Stimulated activated CD8-positive, alpha-beta memory T cell treated with anti-CD3 and anti-CD28 coated beads, Interleukin-2, amount 100 ng/mL, for 1 hour (primary cell): ENCODE measurements at places on chromosomes 11 and 22.

- no peak for DNase-seq
These were observed 148.2 kb downstream of the TBC1D22A start for GRCh38 chr22:46910624-46911023.

DNA sequence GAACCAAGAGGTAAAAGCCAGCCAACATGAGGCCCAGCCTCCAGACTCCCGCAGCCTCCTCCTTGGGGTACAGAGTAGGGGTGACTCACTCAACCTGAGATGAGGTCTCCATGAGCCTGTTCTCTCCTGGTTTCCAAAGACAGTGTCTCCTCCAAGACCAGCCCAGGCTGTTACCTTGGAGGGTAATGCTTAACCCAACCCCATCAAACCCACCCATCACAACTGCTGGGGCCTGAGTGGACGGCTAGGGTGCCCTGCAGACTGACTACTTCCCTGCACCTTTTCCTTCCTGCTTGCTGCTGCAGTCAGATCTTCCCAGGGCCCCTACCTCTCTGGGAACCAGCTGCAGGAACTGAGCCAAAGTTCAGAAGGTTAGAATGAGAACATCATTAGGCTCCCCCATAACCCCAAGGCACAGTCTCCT, 5.1 kb upstream of the NOL12 start:
- DNase-seq, result no peak

GRCh38 chr11:8019314-8020243, 32.4 kb downstream of the EIF3F start:
- DNase-seq, result no peak

DNA sequence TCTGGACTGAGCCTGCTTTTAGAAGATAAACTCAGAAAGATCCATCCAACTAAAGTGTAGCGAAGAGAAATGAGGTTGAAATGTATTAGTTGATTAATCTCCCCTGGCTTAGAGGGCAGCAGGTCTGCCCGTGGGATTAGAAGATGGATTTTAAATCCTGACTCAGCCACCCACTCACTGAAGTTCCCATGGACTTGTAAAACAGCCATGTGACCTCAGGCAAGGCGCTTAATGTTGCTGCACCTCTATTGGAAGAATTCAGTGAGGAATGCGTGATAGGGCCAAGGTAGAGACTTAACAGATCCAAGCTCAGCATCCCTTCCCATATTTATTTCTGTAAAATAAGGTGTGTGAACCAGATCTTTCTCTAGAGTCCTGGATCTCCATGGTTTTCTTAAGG, 45.1 kb upstream of the ELF5 start:
- no peak for DNase-seq

DNA sequence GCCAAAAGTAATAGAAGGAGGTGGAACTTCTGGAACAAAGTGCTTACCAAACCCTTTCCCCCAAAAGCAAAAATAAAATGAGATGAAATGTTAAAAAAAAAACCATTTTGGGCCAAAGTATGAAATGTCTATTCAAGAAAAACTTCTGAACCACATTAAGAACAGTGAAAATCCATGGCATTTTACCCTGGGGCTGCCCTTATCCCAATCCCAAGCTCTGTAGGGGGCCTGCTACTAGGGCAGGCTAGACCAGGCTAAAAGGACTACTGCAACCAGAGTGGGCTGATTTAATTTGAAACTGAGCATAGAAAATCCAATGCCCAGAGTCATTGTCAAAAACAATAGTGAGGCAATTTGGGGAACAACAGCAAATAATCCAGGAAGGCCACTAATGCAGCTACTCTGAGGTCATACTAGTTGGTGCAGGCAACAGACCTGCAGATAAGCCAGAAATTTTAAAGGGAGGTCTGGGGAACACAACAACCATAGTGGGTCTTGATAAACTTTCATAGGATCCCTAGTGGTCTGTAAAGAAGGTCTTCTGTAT, 99.4 kb downstream of the RELT start:
- DNase-seq, result no peak

- no peak for DNase-seq
These were observed 306.8 kb downstream of the MN1 start for GRCh38 chr22:27494785-27495184.

DNA sequence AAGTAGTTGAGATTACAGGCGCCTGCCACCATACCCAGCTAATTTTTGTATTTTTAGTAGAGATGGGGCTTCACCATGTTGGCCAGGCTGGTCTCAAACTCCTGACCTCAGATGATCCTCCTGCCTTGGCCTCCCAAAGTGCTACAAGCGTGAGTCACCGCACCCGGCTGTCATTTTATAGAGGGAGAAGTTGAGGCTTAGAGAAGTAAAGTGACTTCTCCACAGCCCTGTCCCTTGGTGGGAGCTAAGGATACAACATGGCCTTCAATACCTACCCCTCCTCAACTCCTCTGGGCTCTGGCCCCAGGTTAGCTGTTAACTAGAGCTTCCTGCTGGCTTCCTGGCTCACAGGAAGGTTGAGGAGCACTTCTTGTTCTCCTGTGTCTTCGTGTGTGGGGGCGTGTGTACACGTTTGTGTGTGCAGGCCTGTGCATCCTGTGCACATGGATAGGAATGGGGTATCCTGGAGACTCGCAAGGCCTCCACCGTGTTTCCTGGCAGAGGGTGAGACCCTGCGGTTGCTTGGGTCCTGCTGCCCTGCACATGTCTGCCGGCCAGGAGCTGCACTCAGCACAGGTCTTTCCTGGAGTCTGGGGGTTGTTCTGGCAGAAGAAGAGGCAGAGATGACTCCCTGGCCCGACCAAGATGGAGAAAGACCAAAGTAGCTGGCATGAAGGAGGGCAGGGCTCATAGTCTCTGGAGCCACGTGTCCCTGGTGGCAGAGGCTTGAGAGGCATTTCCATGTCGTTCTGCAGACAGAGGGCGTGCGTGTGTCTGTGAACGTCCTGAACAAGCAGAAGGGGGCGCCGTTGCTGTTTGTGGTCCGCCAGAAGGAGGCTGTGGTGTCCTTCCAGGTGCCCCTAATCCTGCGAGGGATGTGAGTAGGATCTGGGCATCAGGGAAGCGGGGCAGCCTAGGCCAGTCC, 2.4 kb downstream of the SIDT2 start:
- peak; percentile 12 for DNase-seq

GRCh38 chr11:76613901-76614300, 56.6 kb downstream of the LRRC32 start:
- DNase-seq, result no peak

DNA sequence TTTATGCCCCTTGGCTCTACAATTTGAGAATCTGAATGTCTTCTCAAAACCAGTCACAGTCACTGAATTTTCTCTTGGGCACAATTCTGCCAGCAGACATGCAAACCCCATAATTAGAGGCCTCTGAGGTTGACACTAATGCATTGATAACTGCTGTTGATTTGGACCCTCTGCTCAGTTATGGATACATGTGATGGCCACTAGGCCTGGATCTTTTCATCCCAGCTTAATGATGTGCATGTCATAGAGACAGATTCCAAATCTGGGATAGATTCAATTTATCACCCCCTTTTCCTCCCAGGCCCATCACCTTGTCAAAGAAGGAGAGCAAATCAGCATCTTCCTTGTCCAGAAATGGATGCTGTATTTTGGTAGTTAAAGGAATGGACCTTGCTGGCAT, 92.2 kb downstream of the C11orf91 start:
- DNase-seq, result no peak

DNA sequence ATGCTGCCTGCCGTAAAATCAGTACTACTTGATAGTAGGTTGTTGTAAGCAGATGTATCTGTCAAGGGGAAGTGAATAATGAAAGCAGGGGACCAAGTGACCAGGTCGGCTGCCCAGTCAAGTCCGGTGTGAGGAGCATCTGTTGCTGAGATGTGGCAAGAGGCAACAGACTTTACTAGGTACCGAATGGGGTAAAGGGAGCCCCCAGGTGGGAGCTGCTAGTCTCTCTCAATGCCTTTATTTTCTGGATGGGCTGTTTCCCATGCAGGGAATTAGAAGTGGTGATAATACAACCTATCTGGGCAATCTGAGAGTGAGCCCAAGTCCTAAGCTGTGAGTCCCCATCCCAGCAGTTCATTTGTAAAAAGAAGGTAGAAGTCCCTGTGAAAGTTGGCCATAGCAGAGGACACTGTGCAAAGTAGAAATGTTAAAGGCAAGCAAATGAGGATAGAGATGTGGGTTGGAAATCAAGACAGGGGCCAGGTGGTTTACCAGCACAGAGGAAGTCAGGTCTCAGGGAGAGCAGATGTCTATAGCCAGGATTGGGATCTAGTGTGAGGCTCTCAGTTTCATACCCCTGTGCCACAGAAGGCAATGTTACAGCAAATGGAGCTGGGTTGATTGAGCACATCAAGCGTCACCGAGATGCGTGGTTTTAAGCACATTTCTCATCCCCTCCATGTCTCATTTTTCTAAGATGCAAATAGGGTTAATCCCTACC, 90.7 kb upstream of the RAG2 start:
- no peak for DNase-seq

DNA sequence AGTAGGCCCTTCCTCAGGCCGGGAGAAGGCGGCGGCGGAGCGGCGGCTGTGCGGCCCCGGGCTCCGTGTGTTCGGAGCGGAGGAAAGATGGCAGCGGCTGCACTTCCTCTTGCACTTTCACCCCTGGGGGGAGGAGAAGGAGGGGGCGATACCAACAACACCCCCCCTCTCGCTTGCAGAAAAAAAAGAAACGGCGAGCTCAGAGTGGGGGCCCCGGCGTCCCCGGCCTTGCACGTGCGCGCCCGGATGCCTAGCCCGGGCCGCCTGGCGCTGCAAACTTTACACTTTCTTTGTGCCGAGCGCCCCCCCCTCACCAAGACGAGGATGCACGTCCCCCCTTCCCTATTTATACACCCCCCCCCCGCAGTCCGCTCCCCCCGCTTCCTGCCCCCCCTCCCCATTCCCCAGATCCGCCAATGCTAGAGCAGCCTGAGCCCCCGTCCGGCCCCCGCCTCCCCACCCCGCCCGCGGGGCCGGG, at the start of gene PATZ1:
Gene PATZ1 (minus strand): TSS at position 92 of the 478 bp plus-strand sequence. CDS start 744 bp downstream, outside the sequence.
- peak; percentile 48 for DNase-seq

- DNase-seq, result no peak
These were observed 26.1 kb downstream of the PTPRJ start for GRCh38 chr11:48006301-48006992.

DNA sequence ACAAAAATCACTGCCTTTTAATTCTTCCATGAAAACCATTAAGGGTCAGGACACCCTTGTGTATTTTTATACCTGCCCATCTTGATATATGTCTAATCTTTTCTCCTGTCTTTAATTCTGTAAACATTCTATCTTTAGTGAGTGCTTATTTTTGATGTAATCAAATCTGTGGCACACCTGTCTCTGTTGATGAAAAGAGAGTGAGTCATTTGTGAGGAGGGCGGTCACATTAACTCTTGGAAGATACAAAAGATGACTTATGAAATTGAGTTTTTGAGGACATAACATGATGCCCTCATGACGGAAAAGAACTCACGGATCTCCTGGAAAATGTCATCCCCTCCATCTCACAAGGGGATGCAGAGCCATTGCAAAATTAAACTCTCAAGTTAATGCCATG, 206.5 kb upstream of the PGR start:
- no peak for DNase-seq

- no peak for DNase-seq
These were observed 97.7 kb downstream of the TEAD1 start for GRCh38 chr11:12771875-12772274.

GRCh38 chr11:123729602-123730001, 11.9 kb downstream of the ZNF202 start:
- no peak for DNase-seq

- no peak for DNase-seq
These were observed 115.9 kb downstream of the CEP164 start for GRCh38 chr11:117443266-117444186.

- DNase-seq, result peak; percentile 13
These were observed 492 bp downstream of the JHY start for GRCh38 chr11:122882857-122883645.

GRCh38 chr11:20474882-20475517, 87.5 kb downstream of the PRMT3 start:
- no peak for DNase-seq

DNA sequence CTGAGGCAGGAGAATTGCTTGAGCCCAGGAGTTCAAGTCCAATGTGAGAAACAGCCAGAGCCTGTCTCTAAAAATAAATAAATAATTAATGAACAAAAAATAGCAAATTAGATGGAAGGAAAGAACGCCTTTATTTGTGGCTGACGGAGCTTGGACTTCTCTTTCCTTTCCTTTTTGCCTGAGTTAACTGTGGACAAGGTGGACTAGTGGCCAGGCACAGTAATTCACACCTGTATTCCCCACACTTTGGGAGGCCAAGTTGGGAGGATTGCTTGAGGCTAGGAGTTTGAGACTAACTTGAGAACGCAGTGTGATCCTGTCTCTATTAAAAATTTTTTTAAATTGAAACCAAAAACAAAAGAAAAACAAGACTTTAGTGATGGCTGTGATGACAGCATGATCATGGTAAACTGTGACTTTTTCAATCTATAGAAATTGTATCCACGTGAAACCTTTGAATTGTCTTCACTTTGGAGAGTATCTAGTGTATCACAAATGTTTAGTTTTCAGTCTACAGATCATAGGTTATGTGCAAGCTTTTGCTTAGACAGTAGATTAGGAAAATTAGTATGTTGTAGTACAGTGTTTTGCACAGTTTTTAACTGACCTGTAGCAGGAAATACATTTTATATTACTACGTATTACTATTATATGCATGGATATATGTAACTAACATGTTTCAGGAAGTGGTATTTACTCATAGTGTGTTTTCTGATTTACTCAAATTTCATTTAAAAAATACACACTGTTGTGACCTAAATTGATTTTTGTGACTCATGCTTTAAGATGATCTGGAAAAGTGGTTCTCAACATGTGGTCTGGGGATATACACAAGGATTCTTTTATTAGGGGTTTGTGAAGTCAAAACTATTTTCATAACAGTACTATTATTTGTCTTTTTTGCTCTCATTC, 42.1 kb downstream of the KDM2A start:
- DNase-seq, result no peak

- no peak for DNase-seq
These were observed 11.2 kb downstream of the PNPLA5 start for GRCh38 chr22:43880541-43880991.

DNA sequence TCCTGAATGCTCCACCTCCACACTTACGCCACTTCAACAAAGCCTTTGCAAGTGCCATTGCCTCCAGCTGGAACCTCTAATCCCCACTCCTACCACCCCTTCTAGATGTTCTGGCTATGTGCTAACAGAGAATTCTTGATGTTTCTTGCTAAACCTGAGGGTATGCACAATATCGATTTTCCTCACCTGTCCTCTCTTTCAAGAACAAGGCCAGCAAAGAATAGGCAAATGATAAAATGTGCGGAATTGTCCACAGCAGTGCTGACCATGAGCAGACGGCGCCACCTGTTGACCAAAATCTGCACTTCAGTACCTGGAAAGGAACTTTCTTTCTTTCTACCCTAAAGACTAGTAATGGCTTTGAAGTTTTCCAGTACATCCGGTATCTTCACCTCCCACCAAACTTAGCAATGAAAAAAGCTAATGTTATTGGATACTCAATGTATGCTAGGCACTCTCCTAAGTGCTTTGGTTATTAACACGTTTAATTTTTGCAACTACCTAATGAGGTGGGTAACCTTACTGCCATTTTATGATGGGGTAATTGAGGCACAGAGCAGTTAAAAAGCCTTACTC, 3.4 kb downstream of the TIMM10 start:
- DNase-seq, result peak; percentile 61

DNA sequence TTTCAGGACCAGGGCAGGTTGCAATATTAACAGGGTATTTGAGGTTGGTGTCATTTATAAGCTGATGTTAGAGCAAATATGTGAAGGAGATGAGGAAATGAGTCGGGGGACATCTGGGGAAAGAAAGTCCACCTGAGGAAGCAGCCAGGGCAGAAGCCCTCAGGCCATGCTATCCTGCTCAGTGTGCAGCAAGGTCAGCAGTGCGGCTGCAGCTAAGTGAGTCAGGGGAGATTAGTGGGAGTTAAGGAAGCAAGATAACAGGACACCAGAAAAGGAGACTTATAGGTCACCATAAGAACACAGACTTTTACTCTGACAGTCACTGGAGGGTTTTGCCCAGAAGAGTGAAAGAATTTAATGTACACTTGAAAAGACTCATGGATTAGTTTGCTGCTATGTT, 468.9 kb downstream of the NTM start:
- no peak for DNase-seq
